ENCODE measurements at places on chromosomes 16 and 17.

GRCh38 chr17:75388476-75389030 lies 16.9 kb downstream of the GRB2 start:
- DNase-seq = no peak

DNA sequence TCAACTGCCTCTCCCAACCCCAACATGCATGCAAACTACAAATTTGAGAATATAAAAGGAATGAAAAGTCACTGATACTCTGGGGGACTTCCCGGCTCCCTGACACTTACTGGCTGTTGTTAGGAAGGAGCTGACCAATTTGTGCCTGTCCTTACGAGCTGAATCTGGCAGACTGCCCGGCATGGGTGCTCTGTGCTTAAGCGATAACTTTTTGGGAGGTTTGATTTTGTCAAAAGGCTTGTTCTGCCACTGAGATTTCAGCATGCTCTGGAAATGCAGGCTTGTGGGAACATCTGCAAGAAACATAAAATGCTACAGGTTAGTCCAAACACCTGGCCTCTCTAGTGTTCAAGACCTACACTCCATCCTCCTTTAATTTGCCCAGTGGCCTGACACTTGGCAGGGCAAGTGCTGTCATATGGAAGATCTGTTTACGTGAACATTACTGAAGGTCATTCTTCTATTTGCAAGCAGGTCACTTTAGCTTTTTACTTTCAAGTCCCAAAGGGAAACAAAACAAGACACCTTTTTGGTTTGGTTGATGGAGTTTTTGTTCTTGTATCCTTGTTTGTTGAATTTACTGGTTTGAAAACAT lies 40.6 kb downstream of the STH start:
- no peak for DNase-seq

DNA sequence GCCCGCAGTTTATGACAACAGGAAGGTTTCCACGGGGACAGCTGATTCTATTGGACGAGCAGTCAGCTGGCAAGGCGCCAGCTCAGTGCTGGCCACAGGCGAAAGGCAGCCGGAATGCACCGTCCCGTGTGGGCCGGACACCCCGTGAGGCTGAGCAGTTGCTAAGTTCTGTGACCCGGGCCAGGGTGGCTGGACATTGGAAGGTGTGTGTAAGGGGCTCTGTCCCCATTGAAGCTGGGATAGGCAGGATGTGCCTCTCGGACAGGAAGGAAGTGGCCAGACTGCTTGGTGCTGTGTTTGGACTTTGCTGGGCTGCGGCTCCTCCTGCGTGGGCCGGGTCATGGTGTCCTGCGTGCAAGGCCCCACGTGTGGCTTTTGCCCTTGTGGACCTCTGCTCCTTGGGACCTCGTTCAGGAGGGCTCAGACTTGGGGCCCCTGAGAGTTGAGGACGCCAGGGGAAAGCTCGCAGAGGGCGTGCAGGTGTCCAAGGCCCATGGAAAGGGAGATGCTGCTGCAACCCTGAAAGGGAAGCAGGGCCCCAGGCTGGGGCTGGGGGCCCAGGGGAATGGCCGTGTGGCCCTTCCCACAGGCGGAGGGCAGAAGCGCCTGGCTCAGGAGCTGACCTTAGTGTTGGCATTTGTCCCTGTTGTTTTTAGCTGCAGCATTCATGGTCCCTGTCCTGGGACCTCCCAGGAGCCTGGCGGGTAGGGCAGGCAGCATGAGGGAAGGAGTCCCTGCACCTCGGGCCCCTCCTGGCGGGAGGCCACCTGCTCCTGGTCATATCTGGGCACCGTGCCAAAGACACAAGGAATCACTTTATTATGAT lies 10.0 kb downstream of the BAIAP2 start:
- DNase-seq = no peak

DNA sequence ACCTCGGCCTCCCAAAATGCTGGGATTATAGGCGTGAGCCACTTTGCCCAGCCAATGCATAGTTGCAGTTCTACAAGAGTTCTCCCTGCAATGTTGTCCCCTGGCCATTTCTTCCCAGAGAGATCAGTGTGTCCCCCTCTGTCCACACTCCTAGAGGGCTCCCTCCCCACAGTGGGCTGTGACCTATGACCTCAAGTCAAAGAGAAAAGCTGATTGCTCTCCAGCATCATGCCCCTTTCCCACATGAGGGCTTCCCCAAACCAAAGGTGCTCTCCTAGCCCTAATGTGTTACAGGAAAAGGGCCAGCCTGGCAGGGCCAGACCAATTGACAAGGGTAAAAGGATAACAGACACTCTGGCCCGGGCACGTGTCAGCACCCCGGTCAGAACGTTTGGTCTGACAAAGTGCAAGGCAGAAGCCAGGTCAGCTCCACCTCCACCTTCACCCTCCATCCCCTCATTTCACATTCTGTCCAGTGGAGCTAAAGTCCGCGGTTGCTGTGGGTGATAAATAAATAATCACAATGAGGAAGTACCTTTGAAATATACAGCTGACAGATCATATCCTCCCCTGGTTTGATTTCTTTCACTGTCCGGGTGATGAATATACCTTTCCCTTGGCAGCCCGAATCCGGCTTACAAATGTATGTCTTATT lies 17.8 kb downstream of the TTLL6 start:
- no peak for DNase-seq

GRCh38 chr17:61466246-61466645 lies 14.0 kb downstream of the TBX4 start:
- no peak for DNase-seq

DNA sequence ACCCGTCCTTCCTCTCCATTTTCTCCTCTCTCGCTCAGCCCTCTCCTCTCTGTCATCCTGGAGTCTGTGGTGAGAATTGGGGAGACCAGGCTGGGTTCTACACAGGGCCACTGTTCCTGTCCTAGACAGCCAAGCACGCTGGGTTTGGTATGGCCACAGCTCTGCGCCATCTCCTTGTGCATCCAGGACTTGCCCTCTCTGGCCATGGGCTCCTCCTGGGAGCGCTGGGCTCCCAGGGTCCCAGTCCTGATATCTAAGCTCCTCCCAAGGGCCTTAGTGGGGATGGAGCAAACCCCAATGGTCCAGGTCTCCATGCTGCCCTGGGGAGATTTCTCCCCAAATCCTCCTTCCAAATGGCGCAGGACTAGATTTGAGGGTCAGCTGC lies 27.2 kb upstream of the ITGA3 start:
- DNase-seq = no peak

DNA sequence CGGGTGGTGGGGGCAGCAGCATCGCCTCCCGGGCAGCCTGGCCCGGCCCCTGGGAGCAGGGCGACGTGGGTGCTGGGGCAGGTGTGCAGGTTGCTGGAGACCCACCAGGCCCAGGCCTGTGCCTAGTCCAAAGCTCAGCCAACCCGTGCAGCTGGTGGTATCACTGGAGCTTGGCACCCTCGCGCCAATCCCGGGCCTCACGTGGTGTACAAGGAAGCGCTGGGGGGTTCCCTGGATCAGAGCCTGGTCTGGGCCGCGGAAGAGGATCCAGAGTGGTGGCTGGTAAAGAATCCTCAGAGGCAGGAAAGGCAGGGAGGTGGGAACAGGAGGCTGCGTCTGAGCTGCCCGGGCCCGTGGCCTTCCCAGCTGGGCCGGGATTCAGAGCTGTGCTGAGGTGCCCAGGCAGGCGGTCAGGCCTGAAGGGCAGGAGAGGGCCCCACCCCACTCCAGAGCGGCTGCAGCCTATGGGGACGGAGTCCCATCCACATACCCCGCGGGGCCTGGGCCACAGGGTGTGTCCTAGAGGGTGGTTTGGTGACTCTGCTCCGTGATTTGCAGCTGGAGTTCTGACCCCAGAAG lies 36.2 kb downstream of the ZFPM1 start:
- no peak for DNase-seq
